ENCODE measurements at places on chromosomes 11 and 22. TPM values are rescaled to one million over a fixed set of nuclear protein-coding genes. Genes with fewer than 3 reads are reported as not detected.

GRCh38 chr22:16831257-16831656 is 6.0 kb upstream of the XKR3 start:
- no peak for DNase-seq

GRCh38 chr11:71542879-71543777 is 5.1 kb upstream of the KRTAP5-9 start:
- DNase-seq, result no peak

- DNase-seq, result no peak
Observed at GRCh38 chr11:88359541-88359940, 22.0 kb upstream of the CTSC start.

- DNase-seq, result no peak
Observed at GRCh38 chr11:63246045-63246444, 2.6 kb upstream of the SLC22A25 start.

DNA sequence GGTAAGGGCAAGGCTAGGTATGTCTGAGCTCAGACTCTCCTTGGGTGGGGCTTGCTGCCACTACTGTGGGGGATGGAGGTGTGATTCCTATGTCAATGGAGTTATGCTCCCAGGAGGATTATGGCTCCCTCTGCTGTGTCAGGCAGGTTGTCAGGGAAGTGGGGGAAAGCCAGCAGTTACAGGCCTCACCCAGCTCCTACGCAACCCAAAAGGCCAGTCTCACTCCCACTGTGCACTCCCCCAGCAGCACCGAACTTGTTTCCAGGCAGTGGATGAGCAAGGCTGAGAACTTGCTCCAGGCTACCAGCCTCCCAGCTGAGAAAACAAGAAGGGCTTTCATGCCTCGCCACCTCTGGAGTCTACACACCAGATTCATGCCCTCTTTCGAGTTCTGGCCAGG is 18.2 kb downstream of the C11orf91 start:
- no peak for DNase-seq

DNA sequence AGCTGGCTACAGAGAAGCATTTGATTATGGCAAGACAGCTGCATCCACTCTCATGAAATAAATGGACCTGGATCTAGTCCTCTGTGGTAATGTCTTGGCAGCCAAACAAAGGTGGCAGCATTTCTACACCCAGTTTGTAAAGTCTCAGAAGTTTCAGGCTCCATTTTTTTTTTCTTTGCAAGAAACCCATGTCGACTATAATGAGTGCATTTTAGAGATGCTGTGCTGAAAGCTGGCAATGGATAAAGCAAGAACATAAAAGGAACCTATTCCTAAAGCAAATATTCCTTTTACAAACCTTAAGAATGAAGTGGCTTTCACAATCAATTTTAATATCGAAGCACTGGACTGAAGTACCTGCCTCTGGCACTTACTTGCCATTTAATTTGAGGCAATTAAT is 33.5 kb downstream of the THAP12 start:
- DNase-seq, result no peak

DNA sequence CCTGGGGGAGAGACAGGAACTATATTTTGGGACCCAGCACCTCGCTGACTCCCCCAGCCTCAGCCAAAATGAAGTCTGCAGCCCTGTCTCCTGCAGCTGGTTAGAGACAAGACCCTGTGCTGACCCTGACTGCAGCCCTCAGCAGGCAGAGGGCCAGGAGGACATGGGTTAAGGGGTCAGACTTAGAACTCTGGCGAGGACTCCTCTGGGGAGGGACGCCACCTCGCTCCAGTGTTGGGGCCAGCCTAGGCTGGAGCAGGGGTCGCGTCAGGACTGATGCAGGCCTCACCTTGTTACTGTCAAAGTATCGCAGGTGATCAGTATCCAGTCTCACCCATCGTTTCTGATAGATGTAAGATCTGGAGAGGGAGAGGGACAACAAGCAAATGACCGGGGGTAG is 36.9 kb upstream of the PDE2A start:
- DNase-seq, result no peak

GRCh38 chr22:46750863-46751443 is 11.5 kb upstream of the TBC1D22A start:
- DNase-seq, result no peak

DNA sequence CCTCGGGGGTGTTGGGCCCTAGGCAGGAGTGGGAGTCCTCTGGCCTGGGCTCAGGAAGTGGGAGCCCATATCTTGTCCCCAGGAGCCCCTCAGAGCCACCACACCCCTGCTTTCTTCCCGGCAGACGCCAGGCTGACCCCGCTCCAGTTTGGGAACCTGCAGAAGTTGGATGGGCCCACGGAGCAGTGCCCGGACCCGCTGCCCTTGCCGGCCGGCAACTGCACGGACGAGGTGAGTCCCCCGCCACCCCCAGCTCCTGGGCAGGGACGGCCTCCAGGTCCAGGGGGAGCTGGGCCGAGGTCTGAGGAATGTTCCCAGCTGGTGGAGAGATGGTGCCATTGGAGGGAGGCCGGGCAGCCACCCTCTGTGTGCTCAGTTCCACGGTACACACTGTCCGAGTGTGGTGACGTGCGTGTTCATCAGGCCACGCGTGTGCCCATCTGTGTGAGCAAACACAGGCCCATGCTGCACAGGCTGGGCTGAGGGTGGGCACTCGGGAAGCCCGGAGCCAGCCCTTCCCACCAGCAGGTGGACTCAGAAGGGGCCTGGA is 4.8 kb downstream of the MUC5B start:
- DNase-seq, result no peak

DNA sequence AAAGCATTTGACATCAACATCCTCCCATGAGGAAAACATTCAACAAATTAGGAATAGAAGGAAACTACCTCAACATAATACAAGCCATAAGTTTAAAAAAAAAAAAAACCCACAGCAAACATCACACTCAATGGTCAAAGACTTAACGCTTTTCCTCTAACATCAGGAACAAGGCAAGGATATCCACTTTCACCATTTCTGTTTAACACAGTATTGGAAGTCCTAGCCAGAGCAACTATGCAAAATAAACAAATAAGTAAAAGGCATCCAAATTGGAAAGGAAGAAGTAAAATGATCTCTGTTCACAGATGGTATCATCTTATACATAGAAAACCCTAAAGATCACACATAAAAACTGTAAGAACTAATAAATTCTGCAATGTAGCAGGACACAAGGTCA is 13.1 kb downstream of the FXYD6 start:
- DNase-seq, result no peak

- no peak for DNase-seq
Observed at GRCh38 chr22:49994361-49995040, 18.1 kb downstream of the IL17REL start.

DNA sequence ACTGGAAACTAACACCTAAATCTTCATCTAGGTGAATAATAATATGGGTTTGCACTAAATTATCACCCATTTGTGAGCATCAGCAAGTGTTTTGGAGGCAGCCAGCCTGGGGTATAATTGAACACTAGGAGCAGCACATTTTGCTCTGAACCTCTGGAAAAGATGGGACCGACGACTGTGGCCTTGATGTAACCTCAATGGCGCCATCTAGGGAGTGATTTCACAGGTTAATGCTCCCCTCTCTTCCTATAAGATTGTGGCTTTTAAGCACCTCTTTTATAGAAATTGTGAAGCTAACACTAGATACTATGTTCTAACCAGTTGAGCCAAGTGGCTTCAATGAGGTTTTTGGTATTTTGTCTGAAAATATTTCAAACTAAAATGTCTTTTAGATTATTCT is 203.7 kb downstream of the NELL1 start:
- DNase-seq, result no peak

DNA sequence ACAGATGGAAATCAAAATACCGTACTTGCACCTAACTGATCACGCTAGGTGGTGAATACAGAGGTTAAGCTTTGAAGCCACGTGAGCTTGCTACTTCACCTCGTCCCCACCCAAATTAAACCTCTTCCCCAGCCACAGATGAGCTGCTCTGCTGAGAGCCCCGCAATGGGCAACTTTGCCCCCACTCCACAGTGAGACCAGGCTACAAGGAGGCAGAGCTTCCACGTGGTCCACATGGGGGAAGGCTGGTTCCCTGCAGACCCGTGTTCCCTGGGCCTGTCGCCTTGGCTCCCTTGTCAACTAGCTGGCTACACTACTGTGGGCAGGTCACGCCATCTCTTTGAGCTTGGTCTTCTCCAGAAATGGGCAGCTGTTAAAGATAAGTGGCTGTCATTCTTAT is 10.9 kb downstream of the CD5 start:
- no peak for DNase-seq

- no peak for DNase-seq
Observed at GRCh38 chr22:40626851-40627250, 9.7 kb downstream of the MRTFA start.

Gene ISX
- total RNA-seq, result not detected

Gene P2RX6
- 0.23 TPM for total RNA-seq
